NCI-H2029 treated with DMSO at 0.1 percent for 48 hours (cell line): ENCODE measurements at places on chromosomes 1 and 21.

- DNase-seq, result peak; percentile 62
Observed at GRCh38 chr1:89598450-89599331, 34.2 kb upstream of the LRRC8C start.

DNA sequence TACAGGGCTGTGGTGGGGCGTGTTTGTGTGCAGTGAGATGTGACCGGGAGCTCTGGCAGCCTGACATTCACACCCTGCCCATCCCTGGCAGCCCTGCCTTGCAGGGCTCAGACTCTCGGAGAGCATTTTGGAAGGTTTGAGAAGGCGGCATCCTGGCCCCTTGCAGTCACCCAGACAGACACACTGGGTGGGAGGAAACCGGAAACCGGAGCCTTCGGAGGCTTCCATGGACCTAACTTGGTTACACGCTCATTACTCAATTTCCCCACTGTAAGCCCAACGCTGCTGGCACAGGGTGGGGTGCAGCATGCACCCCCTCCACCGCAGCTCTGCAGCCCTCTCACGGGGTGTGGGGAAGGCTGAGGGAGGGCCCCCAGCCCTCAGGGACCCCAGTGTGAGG lies 22.2 kb upstream of the RSPO1 start:
- DNase-seq, result no peak

- DNase-seq, result no peak
Observed at GRCh38 chr1:23101101-23101827, 67.4 kb downstream of the LUZP1 start.

- no peak for DNase-seq
Observed at GRCh38 chr1:117642963-117643362, 37.1 kb downstream of the TENT5C start.

DNA sequence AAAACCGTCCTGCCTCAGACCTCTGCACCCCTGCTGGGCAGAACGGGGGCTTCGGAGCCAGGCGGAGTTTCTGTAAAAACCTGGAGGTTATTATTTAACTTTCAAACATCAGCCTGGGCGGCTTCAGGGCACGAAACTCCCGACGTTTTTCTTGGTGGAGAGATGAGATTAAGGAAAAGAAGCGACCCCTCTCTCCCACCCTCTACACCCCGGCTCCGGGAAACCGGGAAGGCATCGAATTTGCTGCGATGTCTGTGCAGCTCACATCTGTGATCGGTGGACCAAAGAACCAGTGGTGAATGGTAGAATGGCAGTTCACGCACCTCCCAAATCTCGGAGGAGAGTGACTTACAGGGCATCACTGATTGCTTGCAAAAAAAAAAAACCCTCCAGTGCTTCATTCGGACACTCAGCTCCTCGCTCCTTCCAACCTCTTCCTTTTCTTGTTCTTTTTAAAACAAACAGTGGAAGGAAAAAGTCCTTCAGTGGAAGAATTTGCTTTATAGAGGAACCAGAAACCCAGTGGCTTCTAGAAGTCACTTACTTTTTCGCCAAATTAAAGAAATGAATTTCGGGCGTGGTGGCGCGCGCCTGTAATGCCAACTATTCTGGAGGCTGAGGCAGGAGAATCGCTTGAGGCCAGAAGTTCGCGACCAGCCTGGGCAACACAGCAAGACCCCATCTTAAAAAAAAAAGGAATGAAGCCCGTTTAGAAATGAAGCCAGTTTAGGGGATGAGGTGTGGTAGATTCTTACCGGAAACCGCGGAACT lies 884 bp downstream of the PHACTR4 start:
- DNase-seq, result no peak

- DNase-seq, result no peak
Observed at GRCh38 chr1:110475362-110476027, 24.5 kb downstream of the PROK1 start.

DNA sequence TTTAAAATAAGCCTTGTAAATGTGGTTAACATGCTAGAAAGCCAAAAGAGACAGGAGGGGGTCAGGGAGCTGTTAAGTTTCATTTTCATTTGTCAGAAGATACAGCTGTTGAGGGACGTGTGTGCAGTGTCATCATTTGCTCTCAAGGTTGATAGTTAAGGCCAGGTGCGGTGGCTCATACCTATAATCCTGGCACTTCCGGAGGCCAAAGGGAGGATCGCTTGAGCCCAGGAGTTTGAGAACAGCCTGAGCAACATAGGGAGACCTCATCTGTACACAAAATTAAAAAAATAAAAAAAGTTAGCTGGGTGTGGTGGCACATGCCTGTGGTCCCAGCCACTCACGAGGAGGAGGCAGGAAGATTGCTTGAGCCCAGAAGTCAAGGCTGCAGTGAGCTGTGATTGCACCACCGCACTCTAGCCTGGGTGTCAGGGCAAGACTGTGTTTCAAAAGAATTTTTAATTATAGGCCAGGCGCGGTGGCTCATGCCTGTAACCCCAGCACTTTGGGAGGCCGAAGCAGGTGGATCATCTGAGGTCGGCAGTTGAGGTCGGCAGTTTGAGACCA lies 22.7 kb downstream of the ZBTB8OS start:
- DNase-seq, result no peak

DNA sequence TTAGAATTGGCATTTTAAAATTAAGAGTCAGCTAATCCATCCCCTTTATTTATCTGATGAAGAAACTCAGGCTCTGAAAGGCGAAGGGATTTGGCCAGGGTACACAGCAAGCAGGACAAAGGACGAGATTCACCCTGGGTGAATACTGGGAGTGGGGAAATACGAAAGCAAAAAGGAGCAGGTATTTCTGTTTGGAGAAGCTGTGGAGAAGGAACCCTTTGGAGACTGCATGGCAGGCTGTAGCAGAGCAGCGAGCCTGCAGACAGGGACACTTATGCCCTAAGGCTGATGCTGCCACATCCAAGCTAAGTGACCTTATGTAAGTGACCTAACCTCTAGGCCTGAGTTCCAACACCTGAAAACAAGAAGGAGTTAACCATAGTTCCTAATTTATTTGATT lies 207.2 kb upstream of the C1orf87 start:
- DNase-seq, result peak; percentile 83

GRCh38 chr21:27769763-27770162 lies 802.9 kb upstream of the ADAMTS5 start:
- DNase-seq, result no peak

DNA sequence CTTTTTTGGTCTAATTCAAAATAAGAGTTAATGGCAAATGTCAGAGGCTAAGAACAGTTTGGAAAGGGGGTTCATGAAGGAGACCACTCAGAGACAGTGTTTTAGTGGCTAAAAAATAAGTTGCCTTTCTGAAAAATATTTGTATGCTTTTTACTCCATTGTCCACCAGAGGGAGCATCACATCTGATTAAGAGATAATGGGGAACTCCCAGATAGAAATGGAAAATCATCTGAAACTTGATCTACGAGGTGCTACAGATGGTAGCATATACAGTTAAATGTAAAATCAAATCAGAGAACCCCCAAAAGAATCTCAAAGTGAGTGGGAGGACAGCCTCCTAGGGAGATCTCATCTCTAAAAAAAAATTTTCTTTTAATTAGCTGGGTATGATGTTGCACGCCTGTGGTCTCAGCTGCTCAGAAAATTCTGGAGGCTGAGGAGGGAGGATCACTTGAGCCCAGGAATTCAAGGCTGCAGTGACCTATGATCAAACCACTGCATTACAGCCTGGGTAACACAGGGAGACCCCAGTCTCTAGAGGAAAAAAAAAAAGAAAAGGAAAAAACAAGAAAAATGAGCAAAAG lies 9.7 kb downstream of the SMYD3 start:
- DNase-seq, result peak; percentile 45

DNA sequence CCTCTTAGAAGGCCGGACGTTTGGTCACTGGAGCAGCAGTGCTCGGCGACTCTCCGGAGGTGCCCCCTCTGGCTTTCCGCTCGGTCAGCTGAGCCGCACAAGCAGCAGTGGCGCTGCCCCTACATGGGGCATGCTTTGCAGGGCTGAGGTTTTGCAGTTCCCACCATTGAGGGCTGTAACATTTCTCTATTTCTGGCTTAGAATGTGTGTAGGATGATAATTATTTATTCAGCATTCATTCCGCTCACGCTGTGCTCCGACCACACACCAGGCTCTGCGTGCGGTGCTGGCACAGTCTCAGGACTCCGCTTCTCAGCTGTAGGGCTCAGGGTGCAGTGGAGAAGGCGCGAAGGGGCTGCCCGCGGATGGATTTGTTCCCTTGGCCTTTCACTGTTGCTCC lies 119.5 kb downstream of the PCBP3 start:
- DNase-seq, result no peak

- no peak for DNase-seq
Observed at GRCh38 chr1:32742956-32743355, 40.4 kb upstream of the SYNC start.

- no peak for DNase-seq
Observed at GRCh38 chr1:106584676-106585075, 471.8 kb upstream of the PRMT6 start.

DNA sequence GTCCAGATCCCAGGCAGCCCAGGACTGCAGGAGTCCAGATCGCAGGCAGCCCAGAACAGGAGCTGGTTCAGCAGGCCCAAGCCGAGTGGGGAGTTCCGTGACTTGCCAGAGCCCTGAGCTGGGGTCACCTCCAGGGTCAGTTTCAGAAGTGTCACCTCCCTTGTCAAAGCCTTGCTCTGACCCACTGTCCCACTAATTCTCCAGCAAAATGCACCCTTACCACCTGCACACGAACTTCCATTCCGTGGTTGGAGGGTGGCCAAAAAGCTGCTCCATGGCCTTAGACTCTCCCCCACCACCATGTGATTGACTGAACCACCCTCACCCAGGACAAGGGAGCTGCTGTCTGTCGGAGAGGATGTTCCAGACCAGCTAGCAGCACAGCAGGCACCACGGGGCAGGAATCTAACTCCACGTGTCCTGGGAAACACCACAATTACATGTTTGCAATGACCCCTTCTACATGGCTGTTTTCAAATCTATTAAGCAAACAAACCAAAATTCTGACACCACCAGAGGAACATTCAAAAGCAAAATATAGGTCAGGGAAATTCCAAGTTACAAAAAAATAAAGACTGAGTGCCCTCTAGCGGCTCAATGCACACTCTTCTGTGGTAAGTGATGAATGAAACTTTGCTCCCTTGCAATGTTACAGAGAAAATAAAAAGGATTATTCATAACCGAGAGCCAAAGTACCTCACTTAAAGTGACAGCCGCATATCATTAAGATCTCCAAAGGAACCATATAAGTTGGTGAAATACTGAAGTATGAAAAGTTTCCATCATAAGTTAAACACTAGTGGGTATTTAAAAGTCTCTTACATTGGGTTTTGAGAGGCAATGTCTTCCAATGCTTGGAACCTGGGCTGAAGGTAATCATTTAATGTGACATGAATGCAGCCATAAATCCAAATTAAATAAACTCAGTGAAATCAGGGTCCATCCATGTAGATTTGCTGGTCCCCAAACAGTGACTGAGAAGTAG lies 76.3 kb downstream of the NPHP4 start:
- peak; percentile 6 for DNase-seq

DNA sequence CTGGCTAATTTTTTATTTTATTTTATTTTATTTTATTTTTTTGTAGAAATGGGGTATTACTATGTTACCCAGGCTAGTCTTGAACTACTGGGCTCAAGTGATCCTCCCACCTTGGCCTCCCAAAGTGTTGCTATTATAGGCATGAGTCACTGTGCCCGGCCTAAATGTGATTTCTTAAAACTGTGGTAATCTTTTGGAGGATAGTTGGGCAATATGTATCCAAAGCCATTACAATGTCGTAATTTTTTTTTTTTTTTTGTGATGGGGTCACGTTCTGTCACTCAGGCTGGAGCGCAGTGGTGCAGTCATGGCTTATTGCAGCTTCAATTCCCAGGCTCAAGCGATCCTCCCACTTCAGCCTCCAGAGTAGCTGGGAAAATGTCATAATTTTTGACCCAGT lies 14.2 kb downstream of the ETV3L start:
- no peak for DNase-seq

DNA sequence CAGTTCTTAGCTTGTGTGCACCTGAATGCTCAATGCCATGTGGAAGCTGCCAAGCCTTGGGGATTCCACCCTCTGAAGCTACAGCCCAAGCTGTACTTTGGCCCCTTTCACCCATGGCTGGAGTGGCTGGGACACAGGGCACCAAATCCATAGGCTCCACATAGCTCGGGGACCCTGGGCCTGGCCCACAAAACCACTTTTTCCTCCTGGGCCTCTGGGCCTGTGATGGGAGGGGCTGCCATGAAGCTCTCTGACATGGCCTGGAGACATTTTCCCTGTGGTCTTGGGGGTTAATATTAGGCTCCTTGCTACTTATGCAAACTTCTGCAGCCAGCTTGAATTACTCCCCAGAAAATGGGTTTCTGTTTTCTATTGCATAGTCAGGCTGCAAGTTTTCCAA lies 579.9 kb downstream of the MATN1 start:
- DNase-seq, result no peak

GRCh38 chr1:150295476-150295875 lies 1.8 kb downstream of the MRPS21 start:
- no peak for DNase-seq

DNA sequence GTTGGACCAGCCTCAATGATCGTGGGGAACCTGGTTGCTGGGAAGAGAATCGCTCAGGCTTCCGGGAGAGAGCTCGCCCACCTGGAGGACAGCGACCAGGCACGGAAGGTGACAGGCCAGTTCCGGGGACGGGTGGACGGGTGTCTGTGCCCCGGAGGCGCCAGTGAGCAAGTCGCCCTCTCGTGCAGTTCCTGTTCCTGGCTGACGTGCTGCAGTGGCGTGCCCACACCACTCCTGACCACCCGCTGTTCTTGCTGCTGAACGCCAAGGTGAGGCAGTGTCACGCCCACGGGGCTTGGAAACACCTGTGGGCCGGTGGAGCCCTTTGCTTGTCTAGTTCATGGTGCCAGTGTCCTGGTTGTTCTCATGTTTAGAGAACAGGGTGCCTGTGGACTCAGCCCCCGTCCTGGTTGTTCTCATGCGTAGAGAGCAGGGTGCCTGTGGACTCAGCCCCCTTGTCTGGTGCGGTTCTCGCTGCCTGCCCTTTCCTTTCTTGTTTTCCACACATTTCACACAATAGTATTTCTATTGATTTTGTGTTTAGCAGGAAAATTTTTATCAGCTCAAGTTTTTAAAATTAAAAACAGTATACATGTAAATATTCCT lies 53.1 kb downstream of the S100B start:
- no peak for DNase-seq

DNA sequence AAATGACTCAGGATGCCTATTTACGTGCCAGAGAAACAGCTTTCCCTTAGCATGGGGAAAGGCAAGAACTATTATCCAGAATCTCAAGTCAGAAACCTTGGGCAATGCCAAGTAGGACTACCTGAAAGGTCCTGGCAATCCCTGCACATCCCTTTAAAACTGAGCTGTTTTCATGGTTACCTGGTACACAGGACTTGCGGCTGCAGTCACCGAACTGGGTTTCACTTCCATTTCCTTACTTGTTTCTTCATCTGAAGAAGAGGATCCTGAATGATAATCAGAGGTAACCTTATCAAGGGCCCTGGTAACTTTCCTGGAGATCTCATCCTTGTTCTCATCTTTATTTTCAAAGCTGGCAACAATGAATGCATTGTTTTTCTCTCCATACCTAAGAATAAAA lies 14.3 kb downstream of the BTG3 start:
- DNase-seq, result no peak
